ENCODE measurements at places on chromosomes 3 and 15.

DNA sequence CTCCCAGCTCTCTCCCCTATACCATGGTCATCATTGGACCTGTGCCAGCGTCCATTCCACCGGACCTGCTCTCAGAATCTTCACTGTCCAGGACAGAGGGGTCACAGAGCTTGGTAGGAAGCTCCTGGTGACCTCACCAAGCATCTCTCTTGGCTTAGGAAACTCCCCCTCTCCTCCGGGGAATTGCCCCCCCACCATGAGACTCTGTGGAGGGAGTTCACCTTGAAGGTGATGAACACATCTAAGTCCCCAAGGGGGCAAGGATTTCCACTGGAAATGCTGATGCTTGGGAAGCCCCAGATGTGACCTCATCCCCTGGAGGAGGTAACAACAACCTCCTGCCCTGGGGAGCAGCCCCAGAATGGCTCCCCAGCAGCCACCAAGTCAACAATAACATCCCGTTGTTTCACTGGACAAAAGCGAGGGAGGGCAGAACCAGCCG, 3.2 kb downstream of the SEMA7A start:
- DNase-seq, result no peak

DNA sequence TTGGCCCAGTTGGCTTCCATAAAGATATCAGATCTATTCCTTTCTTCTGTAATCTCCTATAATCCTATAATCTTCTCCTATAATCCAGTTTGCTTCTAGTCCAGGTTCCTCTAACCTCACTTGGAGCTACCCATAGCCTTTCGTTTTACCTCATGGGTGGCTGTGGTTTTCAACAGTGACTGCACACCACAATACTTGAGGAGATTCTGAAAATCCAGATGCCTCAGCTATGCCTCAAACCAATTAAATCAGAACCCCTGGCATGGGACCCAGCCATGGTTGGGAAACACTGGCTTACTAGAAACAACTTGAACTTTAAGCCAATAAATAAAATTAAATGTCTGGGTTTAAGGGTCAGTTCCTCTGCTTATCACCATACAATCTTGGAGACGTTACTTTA, 86.1 kb upstream of the NTRK3 start:
- no peak for DNase-seq

- DNase-seq, result no peak
These were observed 29.9 kb upstream of the ZKSCAN7 start for GRCh38 chr3:44525060-44525459.

DNA sequence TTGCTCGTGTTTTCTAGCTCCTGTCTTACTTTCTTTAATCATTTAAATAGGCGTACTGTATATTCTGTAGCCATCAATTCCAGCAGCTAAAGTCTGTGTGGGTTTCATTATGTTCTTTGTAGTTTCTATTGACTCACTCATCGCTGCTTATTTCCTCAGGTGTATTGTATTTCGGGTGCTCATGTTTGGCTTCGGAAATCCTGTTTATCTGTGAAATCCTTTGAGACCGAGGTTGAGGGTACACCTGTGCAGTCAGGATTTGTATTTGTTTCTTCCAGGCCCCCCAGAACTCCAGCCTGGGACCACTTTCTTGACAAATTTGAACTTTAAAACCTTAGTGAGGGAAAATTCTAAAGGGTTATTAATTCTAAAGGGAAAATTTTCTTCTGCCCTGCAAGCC, 2.0 kb upstream of the PAK2 start:
- no peak for DNase-seq

DNA sequence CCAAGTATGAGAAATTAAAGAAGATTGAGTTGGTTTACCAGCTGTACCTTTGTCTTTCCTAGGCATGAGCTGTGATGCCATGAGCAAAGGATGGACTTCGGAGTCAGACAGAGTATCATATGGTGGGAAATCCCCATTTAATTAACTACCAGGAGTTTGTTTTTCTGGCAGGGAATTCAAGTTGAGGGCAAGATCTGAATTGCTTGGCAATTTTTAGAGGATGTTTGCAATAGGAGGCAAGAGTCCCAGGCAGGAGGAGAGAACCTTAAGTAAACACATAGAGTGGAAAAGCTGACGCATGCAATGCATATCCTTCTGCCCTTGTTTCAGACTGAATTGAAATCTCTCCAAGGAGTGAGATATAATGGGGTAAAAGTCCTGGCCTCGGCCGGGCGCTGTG, 569.7 kb upstream of the MDFIC2 start:
- DNase-seq, result no peak

DNA sequence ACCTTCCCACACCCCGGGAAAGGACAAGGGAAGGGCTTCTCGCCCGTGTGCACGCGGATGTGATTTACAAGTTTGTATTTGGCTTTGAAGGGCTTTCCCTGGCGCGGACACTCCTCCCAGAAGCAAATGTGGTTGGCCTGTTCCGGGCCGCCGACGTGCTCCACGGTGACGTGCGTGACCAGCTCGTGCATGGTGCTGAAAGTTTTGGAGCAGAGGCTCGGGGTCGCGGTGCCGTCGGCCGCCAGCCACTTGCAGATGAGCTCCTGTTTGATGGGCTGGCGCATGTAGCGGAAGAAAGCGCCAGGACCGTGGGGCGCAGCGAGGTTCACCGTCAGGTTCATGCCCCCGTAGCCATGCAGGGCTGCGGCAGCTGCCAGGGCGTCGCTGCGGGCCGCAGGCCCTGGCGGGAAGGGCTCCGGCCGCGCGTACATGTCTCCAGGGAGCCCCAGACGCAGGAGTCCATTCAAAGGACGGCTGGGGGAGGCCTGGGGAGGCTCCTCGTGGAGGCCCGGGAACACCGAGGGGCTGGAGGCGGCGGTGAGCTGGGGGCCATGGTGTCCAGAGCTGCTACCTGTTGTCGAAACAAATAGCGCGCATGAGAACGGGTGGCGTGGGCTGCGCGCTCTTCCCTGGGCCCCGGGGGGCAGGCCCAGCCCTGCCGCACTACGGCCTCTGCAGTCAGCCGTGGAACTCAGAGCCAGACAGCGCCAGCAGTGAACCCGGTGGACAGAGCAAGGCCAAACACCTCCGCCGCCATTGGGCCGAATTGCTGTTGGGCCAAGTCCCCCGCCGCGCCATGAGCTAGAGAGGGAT, 10.2 kb downstream of the ZIC4 start:
- DNase-seq, result no peak

DNA sequence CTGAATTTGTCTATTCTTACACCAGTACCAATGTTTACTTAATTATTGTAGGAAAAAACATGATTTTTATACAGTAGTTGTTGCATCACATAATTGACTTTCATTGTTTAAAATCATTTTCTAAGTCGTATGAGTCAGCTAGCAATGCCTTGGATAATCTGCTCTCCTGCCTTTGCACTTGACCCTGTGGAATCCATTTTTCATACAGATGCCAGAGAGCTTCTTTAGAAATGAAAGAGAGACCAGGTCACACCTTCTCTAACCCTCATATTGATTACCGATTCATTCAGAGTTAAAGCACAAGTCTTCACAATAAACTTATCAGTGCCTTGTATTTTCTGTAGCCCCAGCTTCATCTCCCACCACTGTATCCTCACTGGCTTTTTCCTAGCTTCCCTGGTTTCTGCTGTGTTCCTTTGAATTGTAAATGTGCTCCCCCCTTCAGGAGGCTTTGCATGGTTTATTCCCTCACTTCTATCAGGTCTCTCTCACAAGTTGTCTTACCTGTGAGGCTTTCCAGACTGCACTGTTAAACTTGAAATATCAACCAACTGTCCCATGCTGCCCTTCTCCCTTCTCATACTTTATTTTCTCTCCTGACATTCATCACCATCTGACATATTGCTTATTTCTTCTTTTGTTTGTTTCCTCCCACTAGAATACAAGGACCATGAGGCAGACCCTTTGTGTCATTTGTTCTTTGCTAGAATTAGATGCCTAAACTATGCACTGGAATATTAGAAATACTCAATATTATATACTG, 662.0 kb upstream of the GBE1 start:
- DNase-seq, result no peak

- DNase-seq, result no peak
These were observed 9.1 kb upstream of the HPS3 start for GRCh38 chr3:149120051-149120972.

DNA sequence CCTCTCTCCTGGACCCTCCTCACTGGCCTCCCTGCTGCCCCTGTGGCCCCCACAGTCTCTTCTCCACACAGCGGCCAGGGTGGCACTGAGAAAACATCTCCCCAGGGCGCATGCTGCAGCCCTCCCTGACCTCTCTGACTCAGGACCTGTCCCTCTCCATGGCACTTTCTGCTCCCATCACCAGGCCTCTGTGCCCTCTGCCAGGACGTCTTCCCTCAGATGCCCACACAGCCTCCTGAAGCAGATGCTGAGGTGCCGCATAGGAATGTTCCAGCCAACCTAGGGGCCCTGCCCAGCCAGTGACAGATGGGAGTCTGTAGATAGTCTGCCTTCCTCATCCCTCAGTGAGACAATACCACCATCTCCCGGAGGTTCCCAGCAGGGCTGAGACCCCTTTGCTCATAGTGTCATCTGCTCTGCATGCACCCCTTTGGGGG, 8.7 kb downstream of the MYL3 start:
- DNase-seq, result no peak

DNA sequence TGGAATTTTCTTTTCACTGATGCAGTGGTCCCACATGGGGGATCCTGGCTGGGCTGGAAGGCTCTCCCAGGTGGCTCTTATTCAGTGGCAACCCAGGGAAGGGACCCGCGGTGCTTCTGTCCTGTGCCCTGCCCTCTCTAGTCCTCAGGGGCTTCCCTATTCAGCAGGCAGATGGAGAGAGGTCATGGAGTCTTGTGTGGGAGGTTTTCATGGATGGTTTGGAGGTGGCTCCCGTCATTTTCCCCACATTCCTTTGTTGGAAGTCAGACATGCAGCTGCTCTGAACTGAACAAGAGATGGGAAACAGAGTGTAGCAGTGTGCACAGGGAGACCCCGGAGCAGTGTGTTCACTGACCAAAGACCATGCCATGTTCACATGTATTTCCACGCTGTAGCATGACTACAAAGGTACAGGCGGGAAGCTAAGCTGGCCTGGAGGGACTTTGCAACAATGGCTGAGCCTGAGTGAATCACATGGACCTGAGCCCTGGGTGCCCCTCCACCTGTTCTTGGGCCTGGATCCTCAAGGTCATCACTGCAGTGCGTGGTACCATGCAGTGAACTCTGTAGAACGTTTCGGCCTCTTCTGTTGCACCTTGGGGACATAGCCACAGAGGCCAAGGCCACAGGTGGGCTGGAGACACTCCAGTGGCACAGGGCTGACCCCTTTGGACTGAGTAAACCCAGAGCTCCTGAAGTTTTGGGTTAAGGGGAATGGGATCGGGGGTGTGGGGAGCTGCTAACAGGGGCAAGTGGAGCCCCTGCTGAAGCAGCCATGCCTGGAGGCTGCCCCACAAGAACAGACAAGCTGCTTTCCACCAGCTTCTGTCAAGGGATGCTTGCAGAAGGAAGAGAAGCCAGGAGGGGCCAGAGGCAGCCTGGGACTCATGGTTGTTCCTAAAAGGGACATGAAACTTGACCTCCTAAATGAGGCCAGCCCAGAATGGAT, 123.0 kb downstream of the ASB7 start:
- DNase-seq, result no peak

- no peak for DNase-seq
These were observed 365.8 kb downstream of the FOXP1 start for GRCh38 chr3:71217640-71218222.

GRCh38 chr3:59759298-59760031, 709.6 kb upstream of the CFAP20DC start:
- DNase-seq, result no peak

GRCh38 chr3:196524527-196524926, 9.4 kb upstream of the SMCO1 start:
- no peak for DNase-seq

GRCh38 chr15:66751579-66751978, 49.5 kb downstream of the SMAD6 start:
- DNase-seq, result no peak

DNA sequence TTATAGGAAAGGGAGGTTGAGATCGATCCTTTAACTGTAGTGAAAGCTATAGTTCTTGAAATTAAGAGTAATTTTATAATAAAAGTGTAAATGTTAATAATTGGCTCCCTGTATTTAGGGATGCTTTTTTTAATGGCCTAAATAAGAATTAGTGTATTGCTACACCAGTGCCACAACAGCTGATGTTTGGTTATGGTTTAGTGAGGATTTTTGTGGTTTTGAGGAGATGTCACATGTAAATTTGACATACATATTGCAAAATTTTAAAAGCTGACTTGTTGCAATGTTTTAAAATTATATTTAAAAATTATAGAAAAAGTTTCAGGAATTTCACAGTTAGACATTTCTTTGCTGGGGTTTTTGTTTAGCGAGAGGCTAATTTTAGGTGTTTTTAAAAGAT, 3.9 kb downstream of the TSC22D2 start:
- DNase-seq, result no peak

DNA sequence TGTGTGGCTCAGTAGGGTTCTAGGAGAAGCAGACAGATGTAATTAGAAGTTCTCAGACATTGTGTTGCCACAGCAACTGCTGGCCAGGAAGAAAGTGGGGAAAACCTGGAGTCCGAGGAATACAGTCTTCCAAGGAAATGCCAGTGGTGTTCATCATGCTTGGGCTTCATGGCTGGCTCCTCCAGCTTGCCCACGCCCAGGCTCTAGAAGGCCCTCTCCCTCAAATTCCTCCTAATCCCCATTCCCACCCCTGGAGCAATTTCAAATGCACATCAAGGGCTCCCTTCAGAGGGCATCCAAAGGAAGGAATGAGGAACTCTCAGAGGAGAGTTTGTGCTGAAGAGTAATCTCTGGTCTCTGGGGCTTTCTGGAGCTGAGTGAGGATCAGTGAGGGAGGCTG, 21.9 kb downstream of the FSTL1 start:
- DNase-seq, result no peak

DNA sequence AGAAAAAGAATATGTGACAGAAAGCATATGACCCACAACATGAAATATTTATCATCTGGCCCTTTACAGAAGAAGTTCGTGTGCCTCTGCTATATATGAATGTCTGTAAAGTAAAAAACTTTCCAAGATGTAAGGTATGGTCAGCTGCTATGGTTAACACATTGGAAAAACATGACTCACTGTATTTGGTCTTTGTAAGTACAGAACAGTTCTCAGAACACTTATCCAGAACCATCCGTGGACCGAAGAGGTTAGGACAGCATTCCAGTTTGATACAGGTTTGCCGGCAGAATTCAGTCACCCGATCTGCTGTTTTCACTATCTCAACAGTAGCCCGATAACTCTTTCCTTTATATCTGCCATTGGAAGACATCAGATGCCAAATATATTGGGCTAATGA, 13.5 kb upstream of the STIMATE start:
- DNase-seq, result no peak

- no peak for DNase-seq
These were observed 168.6 kb downstream of the APBA2 start for GRCh38 chr15:29054171-29055045.

DNA sequence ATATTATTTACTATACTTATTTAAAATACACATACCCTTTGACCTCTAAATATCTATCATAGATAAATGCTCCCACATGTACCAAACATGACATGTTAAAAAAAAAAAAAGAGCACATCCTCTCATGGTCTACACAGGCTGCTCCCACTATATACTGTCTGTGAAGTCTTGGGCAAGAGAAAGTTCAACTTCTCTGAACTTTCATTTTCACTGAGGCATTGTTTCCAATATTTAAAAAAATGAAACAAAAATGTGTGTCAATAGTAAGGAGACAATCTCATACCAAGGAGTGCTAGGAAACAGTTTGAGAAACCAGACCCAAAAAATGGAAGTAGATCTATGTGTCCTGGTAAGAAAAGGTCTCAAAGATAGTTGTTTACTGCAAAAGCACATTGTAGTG, 29.3 kb downstream of the SLC4A7 start:
- DNase-seq, result no peak

GRCh38 chr3:73068419-73068818, 7.0 kb downstream of the EBLN2 start:
- no peak for DNase-seq

- DNase-seq, result no peak
These were observed 723.8 kb downstream of the MECOM start for GRCh38 chr3:168939651-168940238.

- no peak for DNase-seq
These were observed 20.6 kb downstream of the COL8A1 start for GRCh38 chr3:99659032-99659431.

All from stimulated activated CD8-positive, alpha-beta memory T cell treated with anti-CD3 and anti-CD28 coated beads, Interleukin-4, amount 100 ng/mL, for 1 hour (primary cell).